ENCODE measurements at places on chromosomes 1 and 21.

GRCh38 chr1:223248770-223249140 is 105.7 kb upstream of the TLR5 start:
- no peak for DNase-seq

GRCh38 chr1:60596791-60597750 is 485.3 kb upstream of the NFIA start:
- DNase-seq: no peak

- no peak for DNase-seq
Measured at GRCh38 chr1:23449958-23450357, 25.4 kb upstream of the TCEA3 start.

DNA sequence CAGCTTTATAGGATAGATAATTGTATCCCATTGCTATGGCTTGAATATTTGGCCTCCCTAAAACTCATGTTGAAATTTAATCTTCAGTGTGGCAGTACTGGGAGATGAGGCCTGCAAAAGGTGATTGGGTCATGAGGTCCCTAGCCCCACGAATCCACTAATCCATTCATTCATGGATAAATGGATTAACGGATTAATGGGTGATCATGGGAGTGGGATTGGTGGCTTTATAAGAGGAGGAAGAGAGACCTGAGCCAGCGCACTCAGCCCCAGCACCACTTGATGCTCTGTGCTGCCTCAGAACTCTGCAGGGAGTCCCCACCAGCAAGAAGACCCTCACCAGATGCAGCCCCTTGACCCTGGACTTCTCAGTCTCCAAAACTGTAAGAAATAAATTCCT is 32.0 kb downstream of the S100A6 start:
- no peak for DNase-seq

DNA sequence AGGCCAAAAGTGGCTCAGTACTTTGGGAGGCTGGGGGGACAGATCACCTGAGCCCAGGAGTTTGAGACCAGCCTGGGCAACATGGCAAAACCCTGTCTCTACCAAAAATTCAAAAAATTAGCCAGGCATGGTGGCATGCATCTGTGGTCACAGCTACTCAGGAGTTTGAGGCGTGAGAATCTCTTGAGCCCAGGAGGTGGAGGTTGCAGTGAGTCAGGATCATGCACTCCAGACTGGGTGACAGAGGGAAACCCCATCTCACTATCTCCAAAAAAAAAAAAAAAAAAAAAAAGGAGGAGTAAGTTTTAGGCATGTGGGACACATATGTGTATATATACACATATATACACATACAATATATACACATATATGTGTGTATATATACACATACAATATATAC is 165.3 kb upstream of the DPYD start:
- no peak for DNase-seq

DNA sequence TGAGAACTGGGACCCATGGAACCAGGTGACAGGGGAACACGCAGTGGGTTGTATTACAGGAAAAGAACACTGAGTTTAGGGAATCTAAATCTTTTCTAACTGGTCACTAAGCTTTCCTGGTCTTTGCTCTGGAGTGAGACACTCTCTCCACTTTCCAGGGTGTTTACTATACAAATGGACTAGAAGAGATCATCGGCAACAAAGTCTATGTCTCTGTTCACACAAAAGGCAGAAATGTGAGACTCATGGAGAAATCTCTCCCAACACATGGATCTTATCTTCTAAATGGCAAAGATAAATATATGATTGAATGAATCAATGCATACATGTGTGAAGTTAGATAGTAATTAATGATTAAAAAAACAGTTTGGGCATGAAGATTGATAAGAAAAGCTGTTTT is 101.6 kb upstream of the DPT start:
- no peak for DNase-seq

DNA sequence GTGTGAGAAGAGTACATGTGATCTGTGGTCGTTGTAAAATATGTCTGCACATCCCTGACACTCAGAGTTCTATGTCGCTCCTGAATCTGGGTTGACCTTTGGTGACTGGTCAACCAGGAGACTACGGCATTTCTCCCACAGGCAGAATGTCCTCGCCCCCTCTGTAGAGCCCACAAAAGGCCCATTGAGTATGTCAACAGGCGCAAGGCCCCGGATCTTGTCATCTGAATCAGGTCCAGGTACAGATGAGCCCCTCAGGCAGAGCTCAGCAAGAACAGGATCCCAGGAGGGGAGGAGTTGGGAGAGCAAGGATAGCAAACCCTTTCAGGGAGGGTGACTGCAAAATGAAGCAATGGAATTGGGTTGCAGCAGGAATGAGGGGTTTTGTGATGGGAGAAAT is 126.5 kb downstream of the MATN1 start:
- DNase-seq: no peak

GRCh38 chr1:121445679-121446078 is 260.9 kb downstream of the SRGAP2C start:
- DNase-seq: no peak

DNA sequence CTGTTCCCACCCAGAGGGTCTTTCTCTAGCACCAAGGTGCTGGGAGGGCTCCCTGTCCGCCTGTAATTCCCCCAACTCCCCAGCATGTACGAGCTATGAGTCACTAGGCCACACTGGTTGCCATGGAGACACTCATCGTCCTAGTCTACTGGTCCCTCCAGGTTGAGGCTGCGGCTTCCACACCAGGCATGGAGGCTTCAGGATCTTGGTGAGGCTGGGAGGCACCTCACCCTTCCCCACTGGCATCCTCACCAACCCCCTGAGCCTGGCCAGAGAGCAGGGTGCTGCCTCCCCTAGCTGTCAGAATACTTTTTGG is 75.6 kb upstream of the KAZN start:
- peak; percentile 74 for DNase-seq

GRCh38 chr21:25428537-25428936 is 178.7 kb downstream of the MRPL39 start:
- no peak for DNase-seq

- DNase-seq: no peak
Measured at GRCh38 chr1:89304572-89305230, 32.0 kb upstream of the GBP5 start.

GRCh38 chr21:35020902-35021301 is 28.2 kb downstream of the RUNX1 start:
- DNase-seq: no peak

- DNase-seq: no peak
Measured at GRCh38 chr1:63810936-63811469, 37.2 kb downstream of the ROR1 start.

- DNase-seq: no peak
Measured at GRCh38 chr21:17818186-17819113, 706 bp downstream of the C21orf91 start.

DNA sequence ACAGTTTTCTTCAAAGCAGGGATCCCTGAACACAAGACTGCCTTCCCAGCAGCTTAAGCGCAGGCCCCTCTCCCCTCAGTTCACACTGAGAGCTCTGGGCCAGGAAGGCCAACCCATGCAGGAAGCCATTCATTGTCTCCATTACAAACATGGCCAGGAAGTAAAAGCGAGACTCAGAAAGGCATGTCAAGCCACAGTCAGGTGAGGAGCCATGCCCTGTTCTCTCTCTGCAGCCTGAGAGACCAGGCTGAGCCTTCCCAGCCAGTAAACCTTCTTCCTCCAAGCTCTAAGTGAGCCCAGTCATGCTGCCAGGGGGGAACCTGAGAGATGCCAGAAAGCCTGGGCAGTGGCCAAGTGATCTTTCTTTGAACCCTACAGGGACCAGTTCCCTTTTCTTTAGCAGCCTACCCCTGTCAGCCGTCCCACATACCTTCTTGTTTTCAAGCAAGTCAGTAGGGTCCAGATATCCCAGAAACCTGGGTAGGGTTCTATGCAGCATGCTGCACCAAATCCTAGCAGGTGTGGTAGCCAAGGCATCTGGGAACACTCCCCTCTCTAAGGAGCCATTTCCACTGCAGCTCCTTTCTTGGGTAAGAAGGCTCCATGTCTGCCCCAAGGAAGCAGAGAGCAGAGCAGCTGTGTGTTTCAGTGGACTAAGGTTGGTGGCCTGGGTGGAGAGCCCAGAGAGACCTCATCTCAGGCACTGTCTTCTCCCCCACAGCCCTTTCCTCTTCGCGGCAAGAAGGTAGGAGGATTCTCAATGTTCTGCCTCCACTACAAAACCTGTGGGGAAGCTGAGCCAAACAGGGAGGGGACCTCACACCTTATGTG is 977 bp downstream of the TRAF3IP3 start:
- no peak for DNase-seq

DNA sequence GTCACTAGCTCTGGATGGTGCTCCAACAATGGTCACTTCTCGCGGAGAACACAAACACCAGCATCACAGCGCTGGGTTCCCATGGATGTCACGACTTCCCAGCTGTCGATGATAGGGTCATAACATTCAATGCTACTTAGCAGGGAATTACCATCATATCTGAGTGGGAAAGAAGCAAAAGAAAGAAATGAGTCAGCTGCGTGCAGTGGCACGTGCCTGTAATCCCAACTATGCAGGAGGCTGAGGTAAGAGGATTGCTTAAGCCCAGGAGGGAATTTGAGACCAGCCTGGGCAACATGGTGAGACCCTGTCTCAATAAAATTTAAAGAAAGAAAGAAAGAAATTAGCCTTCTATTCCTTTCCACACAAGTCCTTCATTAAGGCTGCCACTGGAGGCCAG is 3.6 kb upstream of the RABIF start:
- no peak for DNase-seq

DNA sequence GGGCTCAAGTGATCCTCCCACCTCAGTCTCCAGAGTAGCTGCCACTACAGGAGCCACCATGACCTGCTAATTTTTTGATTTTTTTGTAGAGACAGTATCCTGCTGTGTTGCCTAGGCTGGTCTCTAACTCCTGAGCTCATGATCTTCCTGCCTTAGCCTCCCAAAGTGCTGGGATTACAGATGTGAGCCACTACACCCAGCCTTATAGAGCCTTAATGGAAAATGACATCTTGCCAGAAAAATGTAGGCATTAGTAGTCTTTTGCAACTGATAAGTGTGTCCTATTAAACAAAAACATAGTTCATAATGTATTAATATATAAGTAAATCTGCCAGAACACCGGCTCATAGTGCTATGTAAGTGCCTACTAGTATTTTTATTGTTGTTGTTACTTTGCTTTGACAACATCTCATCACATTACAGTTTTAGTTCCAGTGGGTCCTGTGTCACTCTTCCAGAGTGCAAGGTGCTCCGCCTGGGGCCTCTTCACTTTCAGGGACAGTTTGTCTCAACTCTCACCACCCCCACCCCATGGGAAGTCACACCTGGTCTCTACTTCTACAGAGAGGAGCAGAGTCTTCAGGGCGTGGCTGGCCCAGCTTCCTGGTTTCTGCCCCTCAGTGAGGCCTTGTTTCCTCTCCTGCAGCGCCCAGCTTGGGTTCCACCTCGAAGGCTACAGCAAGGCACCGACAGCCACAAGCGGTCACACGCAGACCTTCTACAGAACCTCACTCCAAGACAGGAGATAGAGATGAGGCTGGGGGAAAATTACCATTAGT is 30.1 kb downstream of the RHOU start:
- DNase-seq: no peak

DNA sequence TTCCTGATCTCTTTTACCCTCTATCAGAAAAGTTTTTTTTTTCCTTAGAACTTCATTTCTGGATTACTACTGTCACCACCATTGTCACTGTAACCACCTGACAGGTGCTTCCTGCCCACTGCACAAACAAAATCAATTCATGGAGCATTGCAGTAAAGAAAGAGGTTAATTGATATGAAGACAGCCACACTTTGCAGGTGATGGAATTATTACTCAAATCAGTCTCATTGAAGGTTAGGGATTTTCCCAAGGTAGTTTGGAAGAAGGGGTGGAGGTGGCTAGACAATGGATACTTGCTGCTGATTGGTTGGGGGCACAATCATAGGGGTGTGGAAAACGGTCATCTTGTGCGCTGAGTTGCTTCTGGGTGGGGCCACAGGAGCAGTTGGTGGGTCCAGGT is 230.8 kb upstream of the CACYBP start:
- DNase-seq: no peak

GRCh38 chr1:25541889-25542658 is 1.3 kb upstream of the LDLRAP1 start:
- no peak for DNase-seq

DNA sequence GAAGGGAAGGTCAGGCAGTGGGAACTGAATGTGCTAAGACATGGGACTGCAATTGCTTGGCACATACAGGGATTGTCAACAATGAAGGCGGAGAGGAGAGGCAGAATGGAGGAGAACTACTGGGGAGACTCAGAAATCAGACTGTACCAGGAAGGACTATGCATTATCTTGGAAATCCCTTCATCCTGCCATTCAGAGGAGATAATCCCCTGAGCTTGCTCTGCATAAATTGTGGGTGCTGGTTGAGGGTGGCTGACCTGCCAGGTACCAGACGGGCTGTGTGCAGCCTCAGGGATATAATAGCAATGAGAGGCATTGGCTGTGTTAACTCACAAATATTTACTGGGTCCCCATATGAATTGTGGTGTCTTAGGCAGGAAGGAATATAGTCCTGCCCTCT is 5.0 kb upstream of the TRABD2B start:
- DNase-seq: no peak

DNA sequence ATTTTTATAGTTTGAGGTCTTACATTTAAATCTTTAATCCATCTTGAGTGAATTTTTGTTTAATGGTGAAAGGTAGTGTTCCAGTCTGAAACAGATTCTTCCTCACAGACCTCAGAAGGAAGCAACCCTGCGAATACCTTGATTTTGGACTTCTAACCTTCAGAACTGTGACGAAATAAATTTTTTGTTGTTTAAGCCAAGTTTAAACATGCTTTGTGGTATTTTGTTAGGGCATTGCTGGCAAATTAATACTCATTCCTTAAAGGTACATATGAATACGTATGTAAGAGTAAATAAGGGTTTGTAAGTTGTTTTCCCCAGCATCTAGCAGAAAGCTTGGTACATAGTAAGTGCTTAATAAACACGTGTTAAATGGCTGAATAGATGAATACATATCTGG is 100.3 kb downstream of the SEC16B start:
- no peak for DNase-seq

DNA sequence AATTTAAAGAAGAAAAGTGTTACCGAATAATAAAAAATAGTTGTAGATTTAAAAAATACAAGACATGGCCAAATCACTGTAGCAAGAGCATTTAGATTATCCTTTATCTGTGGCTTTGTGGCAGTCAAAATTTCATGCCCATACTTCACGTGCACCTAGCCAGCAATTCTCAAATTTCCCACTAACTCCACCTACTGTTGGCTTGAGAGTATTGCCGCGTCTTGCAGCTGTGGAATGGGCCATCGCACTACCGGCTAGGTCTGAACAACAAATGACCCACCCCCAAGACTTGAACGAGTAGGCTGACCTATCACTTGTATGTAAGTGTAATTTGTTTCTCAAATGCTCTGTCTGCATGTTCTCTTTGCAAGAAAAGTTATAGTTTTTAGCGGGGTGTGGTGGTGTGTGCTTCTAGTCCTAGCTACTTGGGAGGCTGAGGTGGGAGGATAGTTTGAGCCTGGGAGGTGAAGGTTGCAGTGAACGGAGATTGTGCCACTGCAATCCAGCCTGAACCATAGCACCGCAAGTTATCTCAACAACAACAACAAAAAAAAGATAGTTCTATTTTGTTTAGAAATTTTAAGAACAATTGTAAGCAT is 4.1 kb downstream of the KRTAP13-4 start:
- DNase-seq: peak; percentile 8
